Activated T-cell treated with anti-CD3 and anti-CD28 coated beads, Interleukin-2, amount 50 U/mL, for 72 hours (primary cell): ENCODE measurements at places on chromosomes 2 and 18.
A peak's percentile ranks its signal among the peaks of the same experiment; 100 is the strongest.

DNA sequence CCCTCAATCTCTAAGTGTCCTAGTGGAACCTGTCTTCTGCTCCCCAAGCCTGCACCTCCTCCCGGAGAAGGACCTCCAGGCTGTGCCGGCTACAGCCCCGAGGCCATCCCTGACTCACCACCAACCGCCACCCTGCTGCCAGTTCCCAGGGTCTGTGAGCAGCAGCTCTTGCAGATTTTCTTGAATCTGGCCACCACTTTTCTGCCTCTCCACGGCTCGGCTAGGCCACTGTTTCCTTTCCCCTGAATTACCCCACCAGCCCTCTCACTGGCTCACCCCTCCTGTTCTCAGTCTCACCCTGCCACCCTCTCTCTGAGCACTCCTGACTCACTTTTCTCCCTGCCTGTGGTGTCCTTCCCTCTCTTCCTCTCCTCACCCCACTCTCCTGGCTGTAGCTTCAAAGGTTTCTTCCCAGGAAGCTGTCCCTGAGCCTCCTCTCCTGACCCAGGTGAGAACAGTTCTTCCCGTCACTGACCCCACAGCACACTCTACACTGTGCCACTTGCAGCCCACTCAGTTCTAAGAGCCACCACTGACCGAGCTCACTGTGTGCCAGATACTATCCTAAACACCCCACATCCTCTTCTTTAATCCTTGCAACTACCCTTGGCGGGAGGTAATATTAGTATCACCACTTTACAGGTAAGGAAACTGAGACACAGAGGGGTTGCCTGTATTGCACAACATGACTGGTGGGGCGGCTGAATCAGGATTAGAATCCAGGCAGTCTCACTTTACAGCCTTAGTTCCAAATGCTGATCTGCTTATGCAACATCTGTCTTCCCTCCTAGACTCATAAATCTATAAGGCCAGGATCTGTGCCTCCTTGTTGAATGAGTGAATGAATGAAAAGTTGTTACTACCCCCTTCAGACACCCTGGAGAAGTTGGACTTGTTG, 111.6 kb downstream of the SMAD7 start:
- no peak for DNase-seq

DNA sequence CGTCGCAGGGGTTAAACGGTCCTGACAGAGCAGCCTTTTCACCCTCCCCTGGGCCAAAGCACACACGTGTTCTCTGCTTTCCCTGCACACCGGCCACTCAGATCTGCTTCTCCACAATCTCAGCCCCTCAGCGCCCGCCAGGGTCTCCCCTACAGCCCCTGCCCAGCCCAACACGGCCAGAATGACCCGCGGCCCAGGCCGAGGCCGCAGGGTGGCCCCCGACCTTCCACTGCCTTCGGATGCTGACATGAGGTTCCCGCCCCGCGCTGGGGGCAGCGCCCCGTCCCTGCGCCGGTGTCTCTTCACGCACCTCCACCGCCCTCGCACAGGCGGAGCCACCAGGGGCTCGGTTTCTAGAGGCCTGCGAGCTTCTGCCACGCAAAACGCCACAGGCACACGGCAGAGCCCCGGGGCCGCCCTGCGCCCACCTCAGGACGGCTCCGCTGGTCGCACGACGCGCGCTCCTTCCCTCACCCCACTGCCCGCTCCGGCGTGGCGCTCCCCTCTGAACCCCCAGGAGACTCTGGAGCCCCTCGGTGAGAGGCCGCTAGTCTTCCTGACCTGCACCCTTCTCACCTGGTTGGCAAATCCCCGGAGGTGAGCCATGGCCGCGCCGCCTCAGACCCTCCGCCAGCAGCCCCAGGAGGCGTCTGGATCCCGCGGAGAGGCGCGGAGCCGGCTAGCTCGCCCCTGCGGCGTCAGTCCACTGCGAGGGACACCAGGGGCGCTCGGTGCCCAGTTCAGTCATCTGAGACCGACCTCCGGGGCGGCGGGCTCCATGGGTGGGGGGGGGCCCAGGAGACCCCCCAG, 749 bp downstream of the STK25 start:
- peak; percentile 51 for DNase-seq

DNA sequence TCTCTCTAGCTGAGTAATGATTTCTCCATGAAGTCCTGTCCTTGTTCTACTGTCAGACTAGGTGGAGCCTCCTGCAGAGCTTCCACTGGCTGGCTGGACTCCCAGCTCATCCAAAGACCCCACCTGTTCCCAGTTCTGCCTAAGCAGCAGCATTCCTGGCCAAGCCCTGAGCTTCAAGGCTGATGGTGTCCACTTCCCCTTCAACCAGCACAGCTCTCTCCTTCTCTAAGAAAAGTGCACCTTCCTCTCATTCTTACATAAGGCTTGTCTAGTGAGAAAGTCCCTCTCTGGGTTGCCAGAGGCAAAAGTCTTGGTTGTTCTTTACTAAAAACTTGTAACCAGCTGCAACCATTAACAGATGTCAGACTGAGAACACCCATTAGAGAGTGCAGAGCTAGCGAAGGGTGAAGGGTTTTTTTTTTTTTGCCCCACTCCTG, 58.9 kb downstream of the CXCR4 start:
- DNase-seq: no peak

GRCh38 chr18:13243363-13243762, 24.8 kb downstream of the LDLRAD4 start:
- no peak for DNase-seq

DNA sequence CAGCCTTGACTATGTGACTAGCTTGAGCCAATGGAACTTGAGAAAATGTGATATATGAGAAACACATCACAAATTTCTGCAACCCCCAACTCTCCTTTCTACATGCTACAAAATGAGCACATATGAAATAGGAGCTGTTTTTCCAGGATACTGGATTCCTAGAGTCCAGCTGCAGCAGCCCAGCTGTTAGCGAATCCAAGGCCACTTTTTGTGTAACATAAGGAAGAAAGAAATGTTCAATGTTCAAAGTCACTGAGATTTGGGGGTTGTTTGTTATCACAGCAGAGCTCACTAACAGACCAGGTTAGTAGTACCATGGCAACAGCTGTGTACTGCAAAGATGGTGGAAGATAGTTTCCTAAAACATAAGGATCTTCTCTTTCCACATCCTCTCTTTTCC, 12.6 kb upstream of the COL6A3 start:
- no peak for DNase-seq

DNA sequence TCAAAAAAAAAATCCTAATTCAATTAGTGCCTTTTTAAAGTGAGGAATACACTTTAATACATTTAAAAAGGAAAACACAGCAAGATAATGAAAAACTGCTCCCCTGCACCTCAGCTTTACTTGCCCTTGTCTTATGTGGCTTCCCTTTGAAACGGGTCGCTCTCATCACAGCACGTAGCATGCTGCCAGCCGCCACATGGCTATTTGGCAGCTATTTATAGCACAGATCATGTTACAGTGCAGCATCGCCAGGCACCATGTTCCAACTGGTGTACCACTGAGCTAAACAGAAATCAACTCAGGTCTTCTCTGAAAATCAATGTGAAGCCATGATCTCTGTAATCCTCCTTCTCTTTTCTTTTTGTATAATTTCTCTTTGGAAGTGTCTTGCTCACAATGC, 65.1 kb downstream of the TMEM182 start:
- no peak for DNase-seq

GRCh38 chr2:170747921-170748320, 22.3 kb upstream of the ERICH2 start:
- DNase-seq: no peak

DNA sequence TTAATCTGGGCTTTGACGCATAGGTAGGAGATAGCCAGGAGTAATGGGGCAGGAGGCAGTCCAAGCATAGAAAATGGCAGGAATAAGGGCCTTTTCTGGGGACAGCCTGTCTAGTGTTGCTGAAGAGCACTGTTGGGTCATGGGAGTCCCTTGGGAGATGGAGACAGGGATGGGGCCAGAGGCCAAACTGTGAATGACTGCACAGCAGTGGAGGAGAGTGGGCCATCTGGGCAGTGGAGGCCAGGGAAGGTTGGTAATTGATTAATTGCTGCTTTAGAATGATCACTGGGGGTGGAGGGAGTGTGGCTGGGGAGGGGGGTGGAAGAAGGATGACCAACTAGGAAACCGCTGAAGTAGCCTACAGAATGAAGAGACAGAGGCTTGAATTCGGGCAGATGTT, 28.6 kb upstream of the CREG2 start:
- DNase-seq: no peak

- DNase-seq: no peak
Observed at GRCh38 chr2:151302404-151302803, 12.9 kb upstream of the NMI start.

DNA sequence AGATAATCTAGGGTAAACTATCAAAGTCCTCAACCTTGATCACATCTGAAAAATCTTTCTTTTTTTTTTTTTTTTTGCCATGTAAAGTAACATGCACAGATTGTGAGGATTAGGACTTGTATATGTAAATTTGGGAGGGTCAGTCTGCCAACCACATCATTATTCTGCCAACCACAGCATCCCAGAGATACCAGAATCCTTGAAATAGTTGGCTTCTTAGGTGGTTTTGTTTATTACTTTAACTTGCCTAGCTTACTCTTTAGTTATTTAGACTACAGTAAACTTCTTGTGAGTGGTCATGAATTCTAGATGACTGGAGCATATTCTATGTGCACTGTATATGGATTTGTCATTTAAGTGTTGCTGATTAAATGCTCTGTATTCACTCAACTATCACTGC, 242.1 kb upstream of the RBMS1 start:
- DNase-seq: no peak

DNA sequence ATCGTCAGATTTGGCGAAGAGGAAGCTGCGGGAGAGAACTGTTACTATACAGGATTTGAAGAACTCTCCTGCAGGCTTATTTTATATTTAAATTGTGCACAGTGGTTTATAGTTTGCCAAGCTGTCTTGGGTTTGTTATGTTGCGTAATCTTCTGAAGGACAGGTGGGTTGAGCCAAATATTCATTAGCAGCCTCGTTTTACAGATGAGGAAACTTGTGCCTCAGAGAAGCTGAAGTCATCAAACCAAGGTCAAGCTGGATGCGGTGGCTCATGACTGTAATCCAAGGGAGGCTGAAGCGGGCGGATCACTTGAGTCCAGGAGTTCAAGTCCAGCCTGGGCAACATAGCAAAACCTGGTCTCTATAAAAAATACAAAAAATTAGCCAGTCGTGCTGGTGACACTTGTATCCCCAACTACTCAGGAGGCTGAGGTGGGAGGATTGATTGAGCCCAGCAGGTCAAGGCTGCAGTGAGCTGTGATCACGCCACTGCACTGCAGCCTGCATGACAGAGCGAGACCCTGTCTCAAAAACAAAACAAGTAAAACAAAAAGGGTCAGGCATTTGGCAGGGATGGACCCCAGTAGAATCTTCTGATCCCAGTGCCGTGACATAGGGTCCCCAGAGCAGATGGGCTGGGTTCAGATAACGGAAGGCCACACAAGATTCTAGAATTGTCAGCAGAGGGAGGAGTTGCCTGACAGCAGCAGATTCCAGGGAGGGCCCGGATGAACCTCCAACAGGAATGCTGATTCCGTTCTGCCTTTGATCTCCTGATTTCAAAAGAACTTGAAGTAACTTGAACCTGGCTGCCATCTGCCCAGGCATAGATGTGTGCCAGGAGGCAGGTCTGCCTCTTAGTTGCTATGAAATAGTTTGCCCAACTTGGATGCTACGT, 50.6 kb downstream of the SH3BP4 start:
- no peak for DNase-seq

- no peak for DNase-seq
Observed at GRCh38 chr2:216637472-216637871, 4.3 kb downstream of the IGFBP2 start.

GRCh38 chr2:206004004-206004693, 81.8 kb downstream of the INO80D start:
- DNase-seq: peak; percentile 12

GRCh38 chr2:120765678-120766469, 30.2 kb downstream of the GLI2 start:
- DNase-seq: no peak

GRCh38 chr2:126913329-126913728, 14.6 kb downstream of the TEX51 start:
- DNase-seq: no peak

DNA sequence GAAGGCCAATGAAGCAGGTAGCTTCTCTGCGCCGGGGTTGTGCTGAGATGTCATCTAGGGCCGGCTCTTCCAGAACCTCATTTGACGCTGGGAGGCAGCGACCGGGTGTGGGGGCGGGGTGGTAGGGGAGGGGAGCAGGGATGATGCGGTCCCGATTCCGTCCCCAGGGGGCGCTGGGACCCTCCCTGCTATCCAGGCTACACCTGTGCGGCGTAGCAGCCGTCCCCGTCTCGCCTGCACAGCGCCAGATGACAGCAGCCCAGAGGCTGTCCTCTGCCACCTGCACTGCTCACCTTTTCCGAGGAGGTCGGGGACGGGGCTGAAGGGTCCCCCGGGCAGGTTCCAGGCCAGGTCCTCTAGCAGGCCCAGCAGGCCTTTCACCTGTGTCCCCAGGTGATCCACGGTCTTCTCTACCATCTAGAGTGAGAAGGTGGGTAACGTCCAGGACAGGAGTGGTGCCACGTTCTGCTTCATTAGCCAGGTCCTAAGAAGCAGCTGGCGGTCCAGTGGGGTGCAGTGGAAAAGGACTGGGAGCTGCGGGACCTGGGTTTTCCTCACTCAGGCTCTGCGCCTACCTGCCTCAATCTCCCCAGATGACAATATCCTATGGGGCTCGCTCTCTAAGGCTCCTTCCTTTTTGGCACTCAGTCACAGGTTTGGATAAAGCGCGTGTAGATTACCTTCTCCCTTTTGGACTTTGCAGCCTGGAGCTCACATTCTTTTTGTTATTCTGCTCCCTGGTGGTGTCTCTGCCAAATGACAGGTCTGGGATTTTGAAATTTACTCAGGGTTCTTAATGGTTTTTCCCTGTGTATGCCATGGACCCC, 56.0 kb upstream of the RAB6C start:
- DNase-seq: peak; percentile 13

DNA sequence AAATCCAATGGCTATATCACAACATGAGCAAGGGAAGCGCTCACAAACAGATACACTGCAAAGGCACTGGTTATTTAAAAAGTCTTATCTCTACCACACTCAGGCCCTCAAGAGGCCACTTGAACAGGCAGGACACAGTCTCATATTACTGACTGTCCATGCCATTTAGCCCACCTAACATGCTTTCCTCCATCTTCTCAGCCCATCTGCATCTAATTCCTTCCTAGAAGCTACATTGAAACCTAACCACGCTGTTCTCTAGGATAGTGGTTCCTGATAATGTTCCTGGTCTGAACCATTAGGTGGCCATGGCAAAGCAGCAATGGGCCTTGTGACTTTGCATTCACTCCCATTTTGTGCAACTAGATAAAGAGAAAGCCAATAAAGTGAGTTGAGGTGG, 22.5 kb upstream of the NEB start:
- no peak for DNase-seq
